Stimulated activated CD8-positive, alpha-beta memory T cell treated with anti-CD3 and anti-CD28 coated beads, Interleukin-15, amount 100 ng/mL, for 24 hours (primary cell): ENCODE measurements at places on chromosomes 5 and 9.
A peak's percentile ranks its signal among the peaks of the same experiment; 100 is the strongest.

GRCh38 chr9:16475257-16475656 lies 395.2 kb downstream of the BNC2 start:
- DNase-seq = no peak

- DNase-seq = no peak
These were observed 8.5 kb upstream of the PRXL2C start for GRCh38 chr9:96663506-96664120.

DNA sequence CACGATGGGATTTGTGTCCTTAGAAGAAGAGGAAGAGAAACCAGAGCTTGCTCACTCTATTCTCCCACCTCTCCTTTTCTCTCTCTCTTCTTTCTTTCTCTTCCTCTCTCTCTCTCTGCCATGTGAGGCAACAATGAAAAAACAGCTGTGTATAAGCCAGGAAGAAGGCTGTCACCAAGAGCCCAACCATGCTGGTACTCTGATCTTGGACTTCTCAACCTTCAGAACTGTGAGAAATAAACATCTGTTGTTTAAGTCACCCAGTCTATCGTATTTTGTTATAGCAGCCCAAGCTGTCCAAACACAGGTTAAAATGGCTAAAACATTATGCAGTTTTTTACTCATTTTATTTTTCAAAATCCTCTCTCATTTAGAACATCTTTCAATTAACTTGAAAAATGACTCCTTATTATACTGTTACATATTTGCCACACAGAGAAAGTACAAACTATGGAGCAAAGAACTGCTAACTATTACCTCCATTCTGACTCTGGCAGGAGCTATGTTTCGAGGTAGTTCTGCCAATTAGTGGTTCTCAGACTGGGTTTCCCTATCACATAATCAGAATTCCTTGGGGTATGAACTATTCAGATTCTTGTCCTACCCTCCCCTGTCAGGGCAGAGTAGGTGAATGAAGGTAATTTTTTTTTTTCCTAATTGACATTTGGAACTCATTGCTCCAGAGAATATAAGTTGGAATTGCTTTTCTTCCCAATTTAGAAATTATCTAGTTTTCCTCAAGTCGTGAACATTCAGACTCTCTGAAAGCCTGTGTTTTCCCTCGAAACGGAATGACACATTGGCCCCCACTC lies 434.6 kb downstream of the ENC1 start:
- no peak for DNase-seq

DNA sequence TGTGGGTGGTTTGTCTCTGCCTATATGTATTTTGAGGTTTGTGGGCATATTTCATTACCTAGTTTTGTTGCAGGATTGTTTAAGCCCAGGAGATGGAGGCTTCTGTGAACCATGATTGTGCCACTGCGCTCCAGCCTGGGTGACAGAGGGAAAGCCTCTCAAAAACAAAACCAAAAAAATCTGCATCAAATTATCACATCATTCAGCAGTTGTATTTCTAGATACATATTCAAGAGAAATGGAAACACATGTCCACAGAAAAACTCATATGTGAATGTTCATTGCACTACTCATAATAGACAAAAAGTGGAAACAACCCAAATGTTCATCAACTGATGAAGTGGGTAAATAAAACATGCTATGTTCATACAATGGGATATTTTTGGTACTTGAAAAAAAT lies 29.9 kb downstream of the HSPA4 start:
- DNase-seq = no peak

- DNase-seq = peak; percentile 57
These were observed at the start of gene NPDC1 for GRCh38 chr9:137046088-137046787. Gene NPDC1 (minus strand): TSS chr9:137046177. CDS start chr9:137045989, 188 bp downstream.

DNA sequence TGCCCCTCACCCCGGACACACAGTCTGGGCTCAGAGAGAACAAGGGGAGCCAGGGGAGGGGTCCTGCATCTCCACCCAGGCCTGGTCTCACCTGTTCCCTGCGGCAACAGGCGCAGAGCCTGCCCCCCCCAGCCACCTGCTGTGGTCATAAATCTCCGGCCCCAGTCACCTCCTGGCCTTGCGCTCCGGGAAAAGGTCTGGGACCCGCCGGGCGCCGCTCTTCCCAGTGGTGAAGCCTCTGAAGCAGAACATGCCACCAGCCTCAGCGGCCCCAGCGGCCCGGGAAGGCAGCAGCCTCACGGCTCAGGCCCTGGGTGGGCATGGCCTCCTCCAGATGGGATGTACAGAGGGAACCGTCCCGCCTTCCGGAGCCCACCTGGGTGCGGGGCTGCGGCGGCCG lies 20.6 kb downstream of the NOTCH1 start:
- DNase-seq = no peak

DNA sequence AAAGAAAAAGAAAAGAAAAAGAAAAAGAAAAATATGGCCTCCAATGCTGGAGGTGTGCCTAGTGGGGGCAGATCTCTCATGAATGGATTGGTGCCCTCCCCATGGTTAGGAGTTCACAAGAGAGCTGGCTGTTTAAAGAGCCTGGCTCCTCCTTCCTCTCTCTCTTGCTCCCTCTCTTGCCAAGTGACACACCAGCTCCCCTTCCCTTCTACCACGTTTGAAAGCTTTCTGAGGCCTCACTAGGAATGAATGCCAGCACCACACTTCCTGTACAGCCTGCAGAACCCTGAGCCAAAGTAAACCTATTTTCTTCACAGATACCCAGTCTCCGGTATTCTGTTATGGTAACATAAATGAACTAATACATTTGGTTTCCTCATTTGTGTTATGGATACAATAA lies 14.4 kb upstream of the GALNT10 start:
- DNase-seq = no peak

GRCh38 chr5:146249801-146250200 lies 46.4 kb downstream of the RBM27 start:
- DNase-seq = no peak

GRCh38 chr5:149664083-149664482 lies 66.0 kb upstream of the PPARGC1B start:
- no peak for DNase-seq

DNA sequence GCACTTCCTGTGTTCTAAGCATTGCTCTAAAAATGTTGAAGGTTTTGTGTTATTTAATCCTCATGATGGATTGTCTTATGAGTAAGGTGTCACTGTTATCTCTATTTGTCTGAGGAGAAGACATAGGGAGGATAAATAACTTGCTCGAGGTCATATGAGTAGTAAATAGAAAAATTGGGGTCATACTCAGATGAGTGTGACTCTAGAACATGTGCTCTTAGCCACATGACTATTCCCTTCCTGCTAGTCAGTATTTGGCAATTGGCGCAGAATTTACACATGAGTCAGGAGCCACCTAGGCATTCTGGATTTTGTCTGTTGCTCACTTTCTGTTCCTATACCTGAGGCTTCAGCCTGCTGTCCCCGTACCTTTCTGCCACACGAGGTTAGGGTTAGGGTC lies 234.6 kb upstream of the CD180 start:
- no peak for DNase-seq

GRCh38 chr5:74516211-74516636 lies 124.3 kb downstream of the ENC1 start:
- no peak for DNase-seq

GRCh38 chr9:135604437-135605237 lies 34.7 kb downstream of the GLT6D1 start:
- DNase-seq = no peak

- DNase-seq = no peak
These were observed 301.2 kb downstream of the PSAT1 start for GRCh38 chr9:78598120-78598519.

DNA sequence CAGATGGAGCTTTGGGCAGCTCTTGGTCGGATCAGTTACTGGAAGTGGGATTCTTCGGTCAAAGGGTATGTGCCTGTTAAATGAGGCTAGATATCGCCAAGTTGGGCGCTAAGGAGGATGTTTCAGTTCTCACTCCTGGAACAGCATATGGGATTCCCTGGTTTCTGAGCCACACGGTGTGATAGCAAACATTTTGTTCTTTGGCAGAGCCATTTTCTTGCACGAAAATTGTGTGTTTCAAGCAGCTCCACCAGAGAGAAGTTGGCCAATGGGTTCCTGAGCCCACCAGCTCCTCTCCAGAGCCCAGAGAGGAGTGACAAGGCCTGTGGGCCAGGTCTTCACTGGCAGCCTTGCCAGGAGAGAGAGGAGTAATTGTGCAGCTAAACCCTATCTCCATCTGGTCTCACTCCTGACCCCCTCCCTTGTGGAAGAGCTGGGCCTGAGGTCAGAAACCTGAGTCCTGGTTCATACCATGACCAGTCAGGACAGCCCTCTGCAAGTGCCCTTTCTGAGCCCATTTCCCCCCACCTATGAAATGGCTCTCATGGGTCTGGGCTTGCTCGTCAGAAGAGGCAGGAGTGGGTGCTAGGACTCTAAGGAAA lies 10.7 kb upstream of the SLC6A7 start:
- no peak for DNase-seq

- DNase-seq = no peak
These were observed 403.5 kb downstream of the ZSWIM6 start for GRCh38 chr5:61735531-61735930.

DNA sequence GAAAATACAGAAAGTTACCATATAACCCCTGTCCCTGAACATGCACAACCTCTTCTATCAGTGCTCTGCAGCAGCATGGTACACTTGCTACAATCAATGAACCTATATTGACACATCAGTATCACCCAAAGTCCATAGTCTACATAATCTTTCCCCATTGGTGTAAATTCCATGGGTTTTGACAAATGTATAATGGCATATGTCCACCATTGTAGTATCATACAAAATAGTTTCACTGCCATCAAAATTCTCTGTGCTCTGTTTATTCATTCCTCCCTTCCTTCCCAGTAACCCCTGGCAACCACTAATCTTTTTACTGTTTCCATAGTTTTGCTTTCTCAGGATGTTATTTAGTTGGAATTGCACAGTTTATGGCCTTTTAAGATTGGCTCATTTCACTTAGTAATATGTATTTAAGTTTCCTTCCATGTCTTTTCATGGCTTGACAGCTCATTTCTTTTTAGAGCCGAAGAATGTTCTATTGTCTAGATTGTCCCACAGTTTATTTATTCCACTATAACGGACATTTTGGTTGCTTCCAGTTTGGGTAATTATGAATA lies 1707.0 kb downstream of the EFNA5 start:
- no peak for DNase-seq

DNA sequence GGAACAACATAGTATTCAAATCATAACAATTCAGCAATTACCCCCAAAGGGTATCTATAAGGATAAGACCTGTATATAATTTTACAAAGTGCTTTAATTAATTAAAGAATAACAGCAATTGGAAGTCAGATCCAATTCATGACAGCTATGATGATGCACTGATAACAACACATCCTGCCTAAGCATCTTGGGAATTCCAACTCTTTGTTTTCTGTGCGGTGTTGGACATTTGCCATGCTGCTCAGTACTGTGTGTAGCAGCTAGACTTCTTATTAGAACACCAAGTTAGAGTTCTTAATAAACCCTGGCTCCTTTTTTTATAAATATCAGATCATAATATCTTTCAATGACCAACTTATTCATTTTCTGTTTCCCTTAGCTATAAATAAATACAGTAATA lies 209.0 kb downstream of the SEC61B start:
- DNase-seq = no peak

GRCh38 chr9:116685166-116685565 lies 1.9 kb upstream of the TRIM32 start:
- DNase-seq = no peak

GRCh38 chr5:113514289-113514635 lies 768 bp downstream of the YTHDC2 start:
- no peak for DNase-seq

- DNase-seq = no peak
These were observed 408.5 kb downstream of the PTPRD start for GRCh38 chr9:10204276-10204675.

DNA sequence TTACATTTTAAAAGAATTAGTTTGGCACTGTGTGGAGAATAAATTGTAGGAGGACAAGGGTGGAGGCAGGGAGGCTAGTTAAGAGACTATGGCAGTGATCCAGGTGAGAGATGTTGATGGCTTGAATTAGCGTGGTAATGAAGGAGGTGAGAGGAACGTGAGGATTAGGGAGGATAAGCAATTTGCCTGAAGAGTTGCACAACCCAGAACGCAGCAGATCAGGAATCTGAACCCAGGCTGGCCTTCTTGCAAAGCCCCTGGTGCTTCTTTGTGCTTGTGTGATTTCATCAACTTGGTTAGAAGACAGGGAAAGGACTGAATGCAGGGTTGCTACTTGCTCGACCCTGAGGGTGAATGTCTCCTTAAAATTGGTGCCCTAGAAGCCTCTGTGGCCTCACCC lies 6.9 kb upstream of the SCAMP1 start:
- no peak for DNase-seq

- no peak for DNase-seq
These were observed 28.7 kb downstream of the DIAPH1 start for GRCh38 chr5:141590127-141590526.

DNA sequence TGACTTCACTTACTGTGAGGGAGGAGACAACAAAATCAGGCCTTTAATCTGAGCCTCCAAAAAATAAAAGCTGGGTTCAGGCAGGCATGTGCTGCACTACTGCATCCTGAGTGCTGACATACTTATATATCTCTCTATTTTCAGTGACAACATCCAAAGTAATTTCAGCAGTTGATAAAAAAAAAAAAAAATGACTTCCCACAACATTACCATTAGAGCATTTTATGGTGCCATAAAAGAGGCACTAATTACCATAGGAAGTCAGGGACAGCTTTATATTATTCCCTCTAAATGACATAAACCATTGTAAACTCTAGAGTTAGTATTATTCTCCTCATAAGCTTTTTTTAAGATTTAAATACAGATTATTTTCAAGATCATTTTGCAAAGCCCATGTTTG lies 346.1 kb downstream of the SLCO4C1 start:
- DNase-seq = no peak

GRCh38 chr9:6758248-6758497 lies 400 bp downstream of the KDM4C start:
- DNase-seq = peak; percentile 13

- no peak for DNase-seq
These were observed 30.1 kb downstream of the KIAA1958 start for GRCh38 chr9:112516769-112517168.
